ENCODE measurements at places on chromosomes 3 and 15.

DNA sequence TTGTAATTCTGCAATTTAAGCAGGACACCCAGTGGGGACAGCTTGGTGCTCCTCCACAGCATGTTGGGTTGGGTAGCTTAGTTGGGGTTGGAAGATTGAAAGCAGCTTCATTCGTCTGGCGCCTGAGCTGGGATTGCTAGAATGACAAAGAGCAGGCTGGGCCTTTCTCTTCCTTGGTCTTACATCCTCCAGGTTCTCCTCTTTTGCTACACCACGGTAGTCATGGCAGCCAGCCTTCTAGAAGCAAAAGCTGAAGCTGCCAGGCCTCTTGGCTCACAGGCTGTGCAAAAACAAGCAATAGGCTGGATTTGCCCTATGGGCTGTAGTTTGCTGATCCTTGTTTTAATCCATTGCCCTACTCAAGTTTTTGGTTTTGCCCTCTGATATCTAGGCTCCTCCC lies 3.2 kb upstream of the ANXA2 start:
- DNase-seq, result no peak

DNA sequence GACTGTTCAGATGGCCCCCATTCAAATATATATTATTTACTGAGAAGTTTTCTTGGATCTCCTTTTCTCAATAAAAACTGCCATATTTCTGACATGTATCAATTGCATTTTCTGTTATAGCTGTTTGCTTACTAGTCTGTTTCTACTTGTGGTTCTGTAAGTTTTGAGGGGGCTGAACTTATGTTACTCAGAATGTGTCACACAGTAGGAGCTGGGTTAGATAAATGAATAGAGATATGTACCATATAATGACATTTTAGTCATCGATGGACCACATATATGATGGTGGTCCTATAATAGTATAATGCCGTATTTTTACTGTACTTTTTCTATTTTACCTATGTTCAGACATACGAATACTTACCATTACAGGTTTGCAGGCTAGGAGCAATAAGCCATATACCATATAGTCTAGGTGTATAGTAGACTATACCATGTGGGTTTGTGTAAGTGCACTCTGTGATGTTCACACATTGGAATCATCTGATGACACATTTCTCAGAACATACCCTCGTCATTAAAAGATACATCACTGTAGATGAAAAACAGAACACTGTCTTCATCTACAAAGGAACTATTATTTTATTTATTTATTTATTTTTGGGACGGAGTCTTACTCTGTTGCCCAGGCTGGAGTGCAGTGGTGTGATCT lies 22.3 kb downstream of the PPP4R2 start:
- DNase-seq, result no peak

DNA sequence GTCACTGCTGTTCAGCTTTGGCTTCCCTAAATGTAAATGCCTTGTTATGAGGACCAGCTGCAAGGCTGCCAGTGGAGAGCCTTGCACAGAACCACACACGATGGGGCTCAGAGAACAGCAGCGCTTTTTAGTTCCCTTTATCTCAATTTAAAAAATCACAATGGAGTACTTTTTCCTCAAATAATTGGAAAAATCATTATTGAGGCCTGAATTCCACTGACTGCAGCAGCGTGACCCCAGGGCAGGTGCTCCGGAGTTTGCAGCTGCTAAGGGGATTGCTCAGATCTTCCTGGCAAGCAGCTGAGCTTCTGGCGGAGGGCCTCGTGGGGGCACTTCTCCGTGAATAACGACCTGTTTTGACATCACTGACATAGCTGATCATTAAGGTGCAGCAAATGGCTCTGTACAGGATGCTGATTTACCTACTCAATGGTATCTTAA lies 245.6 kb upstream of the TRIM42 start:
- no peak for DNase-seq

DNA sequence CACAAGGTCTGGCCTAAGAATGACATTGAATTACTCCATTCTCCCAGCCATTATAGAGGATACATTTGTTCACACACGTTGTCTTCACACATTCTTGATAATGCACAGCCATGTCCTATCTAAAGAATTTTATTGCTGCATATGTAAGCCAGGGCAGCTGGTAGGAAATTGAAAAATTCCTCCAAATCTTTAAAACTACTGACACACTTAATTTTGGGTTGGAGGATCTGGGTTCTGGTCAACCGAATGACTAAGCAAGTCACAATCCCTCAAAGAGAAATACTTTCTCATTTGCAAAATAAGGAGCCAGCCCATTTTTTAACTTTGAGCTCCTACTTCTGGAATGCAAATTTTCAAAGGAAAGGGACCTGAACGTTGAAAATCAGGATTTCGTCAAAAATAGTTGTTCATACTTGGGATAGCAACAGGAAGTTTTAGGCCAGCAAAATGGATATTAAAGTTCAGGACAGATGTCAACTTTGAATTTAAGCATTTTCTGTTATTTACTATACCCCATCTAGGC lies 638.3 kb downstream of the NTRK3 start:
- DNase-seq, result no peak
